ENCODE measurements at places on chromosomes 6 and 20. TPM values are rescaled to one million over a fixed set of nuclear protein-coding genes. Genes with fewer than 3 reads are reported as not detected.

IL17F gene
- not detected for total RNA-seq

EPHA7 gene
- total RNA-seq = not detected

AURKA gene
- total RNA-seq = 6.0 TPM

LY6G6F gene
- not detected for total RNA-seq

SRSF12 gene
- 0.54 TPM for total RNA-seq

GPLD1 gene
- not detected for total RNA-seq

RHAG gene
- not detected for total RNA-seq

RING1 gene
- total RNA-seq = 13.0 TPM

MYLK4 gene
- total RNA-seq = 0.33 TPM

CD109 gene
- 82.5 TPM for total RNA-seq

LGSN gene
- not detected for total RNA-seq

CENPW gene
- total RNA-seq = 42.0 TPM

ZNF311 gene
- total RNA-seq = 2.0 TPM

TPD52L1 gene
- 269 TPM for total RNA-seq

BPIFB1 gene
- not detected for total RNA-seq

OR12D3 gene
- total RNA-seq = not detected

ILRUN gene
- 67.3 TPM for total RNA-seq

OOEP gene
- total RNA-seq = not detected

ACSS2 gene
- 79.5 TPM for total RNA-seq

PRR18 gene
- 0.50 TPM for total RNA-seq

KIAA1755 gene
- total RNA-seq = not detected

FRMD1 gene
- not detected for total RNA-seq

FUT9 gene
- under 0.01 TPM for total RNA-seq
